ENCODE measurements at places on chromosomes 3 and 15.
A peak's percentile ranks its signal among the peaks of the same experiment; 100 is the strongest.

- peak; percentile 6 for DNase-seq
Observed at GRCh38 chr15:93033434-93034045, 55.5 kb downstream of the RGMA start.

DNA sequence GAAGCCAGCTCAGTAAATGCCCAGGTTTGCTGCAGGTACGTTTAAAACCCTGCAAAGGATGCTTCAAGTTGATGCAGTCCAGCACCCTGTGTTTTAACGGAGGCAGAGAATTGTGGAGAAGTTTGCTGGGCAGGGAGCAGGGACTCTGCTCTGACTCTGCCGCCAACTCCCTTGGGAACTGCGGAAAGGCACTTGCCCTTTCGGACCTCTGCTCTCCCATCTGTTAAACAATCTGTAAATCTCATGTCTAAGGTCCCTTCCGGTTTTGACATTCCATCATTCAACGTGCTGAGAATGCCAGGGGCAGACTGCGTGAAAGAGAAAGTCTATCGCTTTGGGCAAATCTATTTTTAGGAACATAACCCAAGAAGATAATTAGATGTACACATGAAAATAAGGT lies 184.5 kb downstream of the OPA1 start:
- no peak for DNase-seq

GRCh38 chr3:194592798-194593752 lies 40.1 kb downstream of the TMEM44 start:
- no peak for DNase-seq

DNA sequence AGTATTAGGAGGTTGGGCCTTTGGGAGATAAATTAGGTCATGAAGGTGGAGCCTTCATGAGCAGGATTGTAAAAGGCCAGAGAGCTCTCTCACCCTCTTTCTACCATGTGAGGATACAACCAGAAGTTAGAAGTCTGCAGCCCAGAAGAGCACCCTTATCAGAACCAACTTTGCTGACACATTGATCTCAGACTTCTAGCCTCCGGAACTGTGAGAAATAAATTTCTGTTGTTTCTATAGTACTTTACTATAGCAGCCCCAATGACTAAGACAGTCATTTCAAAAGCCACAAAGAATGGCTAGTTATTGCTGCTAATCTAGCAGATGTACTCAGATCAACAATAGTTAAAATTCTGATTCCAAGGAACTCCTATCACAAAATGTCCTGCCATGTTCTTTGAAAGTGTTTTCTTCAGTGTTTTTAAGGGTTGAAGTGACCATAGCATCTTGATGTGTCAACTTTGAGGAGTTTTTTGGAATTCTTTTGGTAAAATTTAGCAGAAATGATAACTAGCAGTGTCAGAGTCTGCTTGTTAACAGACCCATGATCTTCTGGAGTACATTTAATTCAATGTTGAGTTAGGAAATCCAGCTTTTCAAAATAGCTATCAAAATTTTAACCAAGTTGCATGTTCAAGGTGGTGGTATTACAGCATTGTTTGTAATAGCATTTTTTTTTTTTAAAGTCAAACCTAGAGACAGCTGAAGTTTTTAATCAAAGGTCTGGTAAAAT lies 10.3 kb downstream of the DZIP3 start:
- DNase-seq: no peak

DNA sequence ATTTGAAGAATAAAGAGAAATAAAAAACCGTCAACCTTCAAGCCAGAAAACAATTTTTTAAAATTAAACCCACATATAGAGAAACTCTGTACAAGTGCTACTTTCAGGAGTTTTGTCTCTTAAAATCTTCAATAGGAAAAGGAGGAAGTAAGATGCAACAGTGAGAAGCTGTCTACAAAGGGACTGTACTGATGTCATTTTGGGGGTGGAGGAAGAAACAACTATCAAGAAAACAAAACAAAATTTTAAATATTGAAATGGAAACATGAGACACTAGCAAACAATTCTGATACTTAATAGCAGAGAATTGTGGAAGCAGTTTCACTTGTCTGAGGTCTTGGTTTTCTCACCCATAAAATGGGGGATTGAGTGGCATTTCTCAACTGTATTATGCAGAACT lies 84.4 kb downstream of the SLMAP start:
- no peak for DNase-seq

DNA sequence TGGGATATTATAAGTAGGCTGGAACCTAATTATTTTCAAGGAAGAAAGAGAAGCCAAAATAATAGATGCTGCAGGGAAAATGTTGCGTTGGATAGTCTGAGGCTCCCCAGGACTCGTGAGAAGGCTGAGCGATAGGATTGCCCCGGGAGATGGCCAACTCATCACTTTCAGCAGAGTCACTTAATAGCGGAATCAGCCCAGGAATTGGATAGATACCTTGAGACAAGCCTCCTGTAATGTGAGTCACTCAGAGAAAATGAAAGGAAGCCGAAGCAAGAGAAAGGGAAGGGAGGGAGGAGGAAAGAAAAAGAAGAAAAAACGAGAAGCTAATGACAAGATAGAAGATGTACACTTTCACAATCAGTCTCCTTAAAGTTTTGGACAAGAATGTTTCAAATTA lies 94.3 kb downstream of the SQOR start:
- DNase-seq: no peak

- no peak for DNase-seq
Observed at GRCh38 chr15:52185151-52185561, 6.0 kb downstream of the GNB5 start.

GRCh38 chr3:31981206-31982181 lies at the start of the genes OSBPL10 and ZNF860:
Gene OSBPL10, minus strand, starts transcription at chr3:31981262. Its CDS starts 83 bp downstream, at chr3:31981179.
Gene ZNF860, plus strand, starts transcription at chr3:31981750. Its CDS starts 7,330 bp downstream, at chr3:31989080.
- DNase-seq: peak; percentile 90

DNA sequence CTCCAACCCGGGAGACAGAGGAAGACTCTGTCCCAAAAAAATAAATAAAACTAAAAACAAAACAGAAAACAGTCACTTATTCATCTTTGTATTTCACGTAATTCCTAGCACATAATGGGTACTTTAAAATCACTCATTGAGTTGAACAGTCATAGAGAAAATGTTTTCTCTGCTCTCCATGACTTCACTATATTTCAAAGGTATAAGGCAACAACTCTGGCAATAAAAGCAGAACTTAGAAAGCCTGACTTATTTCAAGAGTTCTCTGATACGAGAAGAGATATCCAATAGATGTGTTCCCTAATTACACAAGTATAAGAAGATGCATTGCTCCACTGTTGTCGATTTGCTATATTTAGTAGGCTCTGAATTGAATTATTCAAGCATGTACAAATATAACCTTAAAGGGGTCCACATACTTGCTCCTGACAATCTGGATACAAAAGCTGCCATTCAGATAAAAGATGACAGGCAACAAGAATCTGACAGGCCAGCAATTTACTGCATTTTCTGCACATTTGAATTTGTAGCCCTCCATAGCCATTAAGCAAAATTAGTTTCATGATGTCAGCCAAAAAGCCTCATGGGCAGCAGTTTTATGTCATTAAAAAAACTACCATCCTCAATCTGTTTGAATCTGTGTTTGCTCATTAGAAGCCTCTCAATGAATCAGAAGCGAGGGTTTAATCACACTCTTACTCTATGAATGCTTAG lies 47.9 kb downstream of the PEAK1 start:
- no peak for DNase-seq

DNA sequence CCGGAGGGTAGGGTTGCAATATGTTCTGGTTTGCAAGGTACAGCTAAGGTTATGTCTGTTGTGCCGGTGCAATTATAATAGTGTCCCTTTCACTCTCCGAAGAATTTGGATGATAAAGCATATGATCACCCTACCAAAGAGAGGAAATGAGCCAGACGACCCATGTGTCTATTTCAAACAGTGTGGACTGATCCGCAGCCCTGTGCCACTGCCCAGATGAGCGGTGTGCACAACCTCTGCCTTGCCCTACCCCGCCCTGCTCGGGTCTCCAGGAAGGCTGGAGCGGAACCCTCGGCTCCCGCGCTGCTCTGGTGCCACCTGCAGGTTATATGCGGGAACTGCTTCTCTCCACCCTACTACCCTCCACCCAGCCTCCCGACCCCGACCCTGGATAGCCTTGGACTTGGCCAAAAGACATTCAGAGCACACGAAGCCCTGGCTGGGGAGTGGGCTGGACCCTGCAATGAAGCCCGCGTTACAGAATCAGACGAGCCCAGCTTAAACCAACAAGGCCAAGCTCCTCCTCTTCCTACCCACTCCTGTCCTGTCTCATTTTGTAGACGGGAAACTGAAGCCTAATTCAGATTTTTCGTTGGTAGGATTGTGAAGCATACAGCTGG lies 68.4 kb upstream of the CHRNB4 start:
- peak; percentile 84 for DNase-seq

GRCh38 chr3:57805266-57805665 lies 49.2 kb downstream of the SLMAP start:
- no peak for DNase-seq

DNA sequence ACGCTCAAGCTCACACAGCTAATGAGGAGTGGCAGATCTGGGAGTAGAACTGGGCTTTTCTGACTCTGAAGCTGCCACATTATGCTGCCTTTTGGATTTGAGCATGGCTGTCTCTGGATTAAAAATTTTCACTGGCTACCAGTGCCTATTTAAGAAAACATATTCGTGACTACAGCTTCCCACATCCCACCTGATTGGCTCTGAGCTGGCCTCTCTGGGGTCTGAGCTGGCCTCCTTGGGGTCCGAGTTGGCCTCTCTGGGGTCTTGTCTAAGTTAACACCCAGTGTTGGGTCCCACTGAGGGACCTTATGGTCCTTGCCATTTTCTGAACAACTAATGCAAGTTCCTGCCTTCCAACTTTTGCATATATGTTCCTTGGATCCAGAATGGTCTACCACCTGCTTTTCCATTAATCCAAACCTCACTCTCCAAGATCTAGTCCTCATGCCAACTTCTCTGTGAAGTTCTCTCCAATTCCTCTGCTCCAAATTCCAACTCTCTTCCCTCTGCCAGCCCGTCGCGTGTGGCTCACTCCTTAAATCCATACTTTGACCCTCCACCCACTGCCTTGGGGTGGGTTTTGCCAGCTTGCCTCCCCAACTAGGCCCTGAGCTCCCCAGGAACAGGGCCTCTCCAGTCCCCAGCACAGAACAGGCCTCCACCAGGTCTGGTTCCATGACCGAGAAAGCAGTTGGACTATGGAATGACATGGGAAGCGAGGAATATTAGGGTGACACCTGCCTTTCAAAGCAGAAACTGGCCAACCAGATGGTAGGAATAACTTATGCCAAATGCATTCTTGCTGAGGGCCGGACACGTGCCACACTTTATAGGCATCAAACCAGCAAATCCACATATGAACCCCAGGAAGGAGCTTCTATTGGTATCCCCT lies 42.5 kb downstream of the ATP2B2 start:
- no peak for DNase-seq

- no peak for DNase-seq
Observed at GRCh38 chr15:34883633-34884032, 85.9 kb downstream of the AQR start.

- DNase-seq: peak; percentile 17
Observed at GRCh38 chr3:127923611-127924010, 8.6 kb downstream of the KBTBD12 start.

DNA sequence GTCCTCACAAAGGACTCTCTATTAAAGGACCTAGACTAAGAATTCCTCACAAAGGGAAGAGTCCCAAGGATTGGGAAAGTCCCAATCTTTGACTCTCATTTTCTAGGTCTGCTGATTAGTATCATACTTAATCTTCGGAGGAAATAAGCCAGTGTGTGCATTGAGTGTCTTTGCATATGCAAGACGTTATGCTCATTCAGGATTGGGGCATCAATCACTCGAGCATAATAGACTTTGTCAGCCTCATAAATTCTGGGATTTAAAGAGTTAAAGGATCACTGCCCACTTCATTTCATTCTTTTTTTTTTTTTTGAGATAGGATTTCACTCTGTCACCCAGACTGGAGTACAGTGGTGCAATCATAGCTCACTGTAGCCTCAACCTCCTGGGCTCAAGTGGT lies 154.3 kb downstream of the RBPMS2 start:
- DNase-seq: peak; percentile 100

DNA sequence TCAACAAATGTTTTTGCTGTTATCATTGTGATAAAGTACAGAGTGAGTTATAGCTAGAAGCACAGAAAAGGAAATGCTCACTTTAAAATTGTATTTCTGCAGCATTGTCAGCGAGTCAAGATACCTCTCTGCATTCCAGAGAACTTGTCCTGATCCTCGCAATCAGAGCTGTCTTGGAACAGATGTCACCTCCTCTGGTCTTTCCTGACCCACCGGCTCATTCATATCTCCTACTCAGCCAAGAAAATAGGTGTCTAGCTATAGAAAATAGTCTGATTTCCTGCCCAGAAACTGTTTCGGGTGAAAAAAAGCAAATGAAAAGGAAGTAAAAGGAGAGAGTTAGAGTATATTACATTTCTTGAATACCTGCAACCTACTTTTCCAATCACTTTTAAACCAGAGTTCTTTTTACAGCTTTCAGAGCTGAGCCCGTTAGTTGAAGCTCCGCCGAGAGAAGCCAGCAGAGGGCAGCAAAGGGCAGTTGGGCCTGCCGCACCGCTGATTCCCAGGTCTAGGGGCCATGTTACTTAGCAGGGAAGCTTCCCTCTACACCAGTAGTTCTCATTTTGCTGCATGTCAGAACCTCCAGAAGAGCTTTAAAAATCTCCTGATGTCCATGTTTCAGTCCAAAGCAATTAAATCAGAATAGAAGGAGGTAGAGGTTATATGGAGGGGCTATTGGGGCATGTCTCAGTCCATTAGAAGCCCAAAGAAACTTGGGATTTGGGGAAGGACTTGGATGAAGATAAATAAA lies 185.7 kb upstream of the THRB start:
- DNase-seq: peak; percentile 63

- DNase-seq: peak; percentile 54
Observed at GRCh38 chr15:65132878-65133547, 595 bp downstream of the PDCD7 start.

GRCh38 chr15:50051811-50052419 lies 67.1 kb downstream of the ATP8B4 start:
- peak; percentile 58 for DNase-seq

- DNase-seq: no peak
Observed at GRCh38 chr15:97706059-97706458, 254.4 kb upstream of the ARRDC4 start.

DNA sequence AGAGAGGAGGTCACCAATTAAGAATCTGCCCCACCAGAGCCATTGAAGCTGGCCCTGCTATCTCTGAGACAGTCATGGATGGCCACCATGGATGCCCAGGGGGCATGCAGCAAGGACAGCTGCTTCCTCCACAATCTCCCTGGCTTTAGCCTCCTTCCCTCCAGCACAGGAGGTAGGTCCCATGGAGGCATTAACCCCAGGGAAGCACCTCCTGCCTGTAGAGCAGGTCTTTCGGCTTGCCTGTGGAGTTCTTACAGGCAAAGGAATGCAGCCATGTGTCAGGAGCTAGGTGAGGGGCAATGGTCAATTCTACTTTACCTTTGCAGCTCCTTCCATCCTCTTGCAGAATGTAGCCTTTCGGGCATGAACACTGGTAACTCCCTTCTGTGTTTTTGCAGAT lies 93.8 kb downstream of the DUT start:
- DNase-seq: no peak

GRCh38 chr3:144963810-144964209 lies 992.2 kb downstream of the DIPK2A start:
- no peak for DNase-seq

DNA sequence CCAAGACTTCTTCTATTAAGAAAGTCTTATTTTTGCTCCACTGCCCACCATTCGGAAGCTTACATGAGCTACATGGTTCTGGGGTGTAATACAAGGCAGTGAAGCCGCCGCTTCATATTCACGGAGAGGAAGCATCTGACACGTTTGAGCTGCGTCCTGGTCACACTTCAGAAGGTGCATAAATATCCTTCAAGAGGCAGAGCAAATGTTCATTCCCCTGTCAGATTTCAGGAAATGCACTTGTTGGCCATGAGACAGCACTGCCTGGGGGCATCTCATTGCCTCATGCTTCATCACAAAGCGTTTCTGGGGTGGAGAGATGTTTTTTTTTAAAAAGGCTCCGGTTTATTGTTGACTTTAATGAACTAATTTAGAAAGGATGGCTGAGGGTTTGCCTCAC lies 119.9 kb downstream of the CADPS start:
- no peak for DNase-seq

Measured in HAP-1 (cell line).